CD4-positive, alpha-beta T cell treated with Interleukin-4 for 4 hours (primary cell): ENCODE measurements at places on chromosomes 11 and 22.
A peak's percentile ranks its signal among the peaks of the same experiment; 100 is the strongest.

- DNase-seq, result no peak
These were observed 133.3 kb downstream of the TBC1D22A start for GRCh38 chr22:46895753-46896152.

DNA sequence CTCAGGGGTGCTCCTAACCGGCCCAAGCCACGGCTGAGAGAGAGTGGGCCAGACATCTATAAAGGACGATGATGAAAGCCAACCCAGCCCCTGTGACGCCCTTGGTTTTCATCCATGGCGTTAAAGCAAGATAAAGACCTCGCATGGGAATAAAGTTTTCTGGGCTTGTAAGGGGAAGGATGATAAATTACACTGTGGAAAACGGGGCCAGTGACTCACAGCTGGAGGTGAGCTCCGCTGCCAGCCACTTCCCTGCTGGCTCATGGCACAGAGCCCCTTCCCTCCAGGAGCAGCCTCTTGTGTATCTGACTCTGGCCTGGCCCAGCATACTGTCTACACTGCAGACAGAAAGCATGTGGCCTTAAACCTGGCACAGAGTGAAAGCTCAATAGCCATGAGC, 503.2 kb upstream of the B3GAT1 start:
- no peak for DNase-seq

GRCh38 chr11:75477614-75477935, 44.6 kb upstream of the KLHL35 start:
- no peak for DNase-seq

DNA sequence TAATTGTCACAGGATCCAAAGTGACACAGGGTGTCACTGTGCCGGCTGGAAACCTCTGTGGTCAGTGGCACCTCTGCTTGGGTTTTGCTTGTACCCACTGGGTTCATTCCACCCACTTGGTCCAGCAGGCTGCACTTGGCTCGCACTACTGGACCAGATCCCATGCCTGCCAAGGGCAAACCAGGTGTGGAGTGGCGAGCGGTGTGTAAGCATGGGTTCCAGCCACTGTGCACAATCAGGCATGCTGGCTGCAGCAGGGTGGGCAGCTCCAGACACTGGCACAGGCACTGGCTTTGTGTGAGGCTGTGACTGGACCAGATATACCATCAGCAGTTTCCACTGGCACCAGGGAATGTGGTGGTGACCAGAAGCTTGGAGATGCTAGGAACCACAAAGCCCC, 261.4 kb downstream of the KCNA4 start:
- DNase-seq, result no peak

DNA sequence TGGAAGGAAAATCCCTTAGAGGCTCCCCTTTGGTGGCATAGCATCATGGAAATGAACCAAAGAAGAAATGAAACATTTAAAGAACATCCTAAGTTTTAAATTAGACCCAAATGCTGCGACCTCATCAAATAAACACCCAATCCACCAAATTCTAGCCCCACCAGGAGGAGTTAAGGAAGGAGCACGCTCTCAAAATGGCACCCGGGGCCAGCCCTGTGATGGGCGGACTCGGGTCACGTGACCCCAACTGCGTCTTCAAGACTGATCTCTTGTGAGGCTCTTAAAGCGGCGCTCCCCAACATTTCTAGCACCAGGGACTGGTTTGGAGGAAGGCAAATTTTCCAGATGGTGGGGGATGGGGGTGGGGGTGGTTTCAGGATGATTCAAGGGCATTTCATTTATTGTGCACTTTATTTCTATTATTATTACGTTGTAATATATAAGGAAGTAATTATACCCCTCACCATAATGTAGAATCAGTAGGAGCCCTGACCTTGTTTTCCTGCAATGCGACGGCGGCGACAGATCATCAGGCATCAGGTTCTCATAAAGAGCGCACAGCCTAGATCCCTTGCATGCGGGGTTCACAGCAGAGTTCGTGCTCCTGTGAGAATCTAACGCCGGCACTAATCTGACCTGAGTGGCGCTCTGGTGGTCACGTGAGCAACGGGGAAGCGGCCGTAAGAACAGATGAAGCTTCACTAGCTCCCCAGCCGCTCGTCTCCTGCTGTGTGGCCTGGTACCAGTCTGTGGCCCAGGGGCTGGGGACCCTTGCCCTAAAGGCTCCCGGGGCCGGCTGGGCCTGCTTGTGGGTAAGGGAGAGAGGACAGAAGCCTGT, 90.6 kb upstream of the SLC22A12 start:
- no peak for DNase-seq

- no peak for DNase-seq
These were observed 25.0 kb upstream of the MGAT3 start for GRCh38 chr22:39431821-39432251.

DNA sequence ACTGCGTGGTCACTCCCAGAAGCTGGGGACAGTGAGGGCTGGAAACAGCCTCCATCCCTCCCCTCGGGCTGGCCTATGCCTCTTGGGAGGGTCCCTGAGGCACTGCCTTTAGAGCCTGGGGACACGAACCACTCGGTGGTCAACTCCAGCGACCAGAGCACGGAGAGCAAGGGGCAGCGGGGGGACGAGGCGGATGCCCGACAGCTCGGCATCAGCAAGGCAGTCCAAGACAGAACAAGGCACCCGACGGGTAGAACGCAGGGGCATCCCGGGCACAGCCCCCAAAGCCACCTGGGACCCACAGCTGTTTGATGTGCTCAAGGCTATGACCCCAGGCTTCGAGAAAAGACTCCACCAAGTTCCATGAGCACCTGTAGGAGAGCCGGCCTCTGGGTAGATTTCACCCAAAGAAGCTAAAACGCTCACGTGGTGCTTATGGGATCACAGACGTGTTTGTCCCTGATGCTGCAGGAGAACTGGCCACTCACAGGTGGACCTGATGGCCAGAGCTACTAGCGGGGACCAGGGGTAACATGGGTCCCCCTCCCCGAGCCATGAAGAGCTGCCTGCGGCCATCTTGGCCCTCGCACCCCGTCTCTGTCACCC, 510 bp upstream of the LSP1 start:
- DNase-seq, result no peak

- no peak for DNase-seq
These were observed 1327.0 kb downstream of the BRD1 start for GRCh38 chr22:48500471-48501230.

GRCh38 chr11:44333271-44334218, 23.6 kb upstream of the ALX4 start:
- DNase-seq, result no peak

GRCh38 chr11:116532066-116532465, 240.7 kb downstream of the BUD13 start:
- DNase-seq, result no peak

DNA sequence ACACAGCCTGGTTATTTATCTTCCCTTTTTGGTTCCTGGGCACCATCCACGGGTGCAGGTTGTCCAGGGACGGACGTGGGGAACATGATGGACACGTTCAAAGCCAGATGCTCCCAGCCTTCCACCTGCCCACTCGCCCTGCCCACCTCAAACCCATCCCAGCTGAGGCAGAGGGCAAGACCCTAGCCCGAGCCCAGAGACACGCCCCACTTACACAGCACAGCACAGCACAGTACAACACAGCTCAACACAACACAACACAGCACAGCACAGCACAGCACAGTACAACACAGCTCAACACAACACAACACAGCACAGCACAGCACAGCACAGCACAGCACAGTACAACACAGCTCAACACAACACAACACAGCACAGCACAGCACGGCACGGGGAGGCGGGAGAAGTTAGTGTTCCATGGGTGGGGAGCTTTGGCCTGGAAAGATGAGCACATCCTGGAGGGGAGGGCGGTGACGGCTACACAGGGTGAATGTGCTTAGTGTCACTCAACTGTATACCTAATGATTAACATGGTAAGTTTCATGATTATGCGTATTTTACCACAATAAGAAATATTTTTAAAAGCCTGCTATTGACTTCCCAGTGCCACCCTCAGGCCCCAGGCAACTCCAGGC, 1507.5 kb downstream of the BRD1 start:
- DNase-seq, result no peak

DNA sequence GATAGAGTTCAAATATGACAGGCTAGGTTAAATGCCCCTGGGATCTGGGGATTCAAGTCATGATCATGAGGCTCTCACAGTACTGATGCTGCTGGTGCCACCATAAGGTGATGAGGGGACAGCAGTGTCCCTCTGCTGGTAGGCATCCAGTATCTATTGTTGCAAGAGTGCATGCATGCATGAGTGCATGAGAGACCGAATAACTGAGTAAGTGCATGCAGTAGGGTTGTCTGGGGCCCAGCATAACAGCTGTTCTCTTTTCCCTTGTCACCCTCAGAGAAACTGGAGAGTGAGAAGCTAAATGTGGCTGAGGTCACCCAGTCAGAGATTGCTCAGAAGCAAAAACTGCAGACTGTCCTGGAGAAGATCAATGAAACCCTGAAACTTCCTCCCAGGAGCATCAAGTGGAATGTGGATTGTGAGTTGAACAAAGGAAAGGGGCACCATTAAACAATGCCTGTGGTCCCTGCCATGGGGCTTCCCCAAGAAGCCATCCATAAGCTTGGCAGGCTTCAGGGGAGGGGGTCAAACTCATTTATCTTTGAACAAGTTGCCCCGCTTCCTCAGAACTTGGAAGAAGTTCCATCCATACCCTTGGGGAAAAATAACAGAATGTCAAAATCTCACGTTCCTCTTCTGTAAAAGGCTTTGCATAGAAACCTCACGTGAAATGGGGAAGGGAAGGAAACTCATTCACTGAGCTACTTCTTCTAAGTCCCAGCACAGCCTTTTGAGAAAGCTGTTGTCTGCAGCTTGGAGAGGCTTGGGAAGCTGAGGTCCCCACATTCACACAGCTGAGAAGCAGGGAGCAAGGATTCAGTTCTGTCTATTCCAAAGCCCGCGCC, 119.0 kb downstream of the PARVA start:
- DNase-seq, result no peak

GRCh38 chr11:44315947-44316658, 6.2 kb upstream of the ALX4 start:
- DNase-seq, result no peak

DNA sequence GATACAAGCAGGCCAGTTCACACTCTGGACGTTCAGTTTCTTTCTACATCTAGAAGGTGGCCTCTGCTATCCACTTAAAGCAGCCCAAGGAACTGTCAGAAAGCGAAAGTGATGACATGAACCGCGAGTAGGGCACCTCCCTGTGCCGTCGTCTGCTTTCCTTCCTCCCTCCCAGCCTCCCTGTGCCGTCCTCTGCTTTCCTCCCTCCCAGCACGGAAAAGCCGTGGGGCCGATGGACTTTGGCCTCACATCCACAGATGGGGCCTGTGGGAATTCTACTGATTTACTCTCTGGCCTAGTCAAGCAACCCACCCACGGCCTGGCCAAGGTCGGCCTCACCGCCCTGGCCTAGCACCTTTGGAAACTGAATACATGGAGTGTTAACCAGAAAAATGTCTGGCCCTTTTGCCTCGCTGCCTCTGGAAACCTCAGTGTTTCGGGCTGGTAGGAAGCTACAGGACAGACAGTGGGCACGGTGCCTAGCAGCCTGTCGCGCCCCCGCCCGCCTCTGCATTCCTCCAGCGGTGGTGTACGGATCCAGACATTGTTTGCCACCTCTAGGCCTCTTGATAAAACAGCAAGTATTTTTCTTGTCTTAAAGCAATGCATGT, 14.2 kb downstream of the PEX26 start:
- DNase-seq, result peak; percentile 38

GRCh38 chr11:59302991-59303390, 55.7 kb upstream of the OR5AN1 start:
- no peak for DNase-seq

DNA sequence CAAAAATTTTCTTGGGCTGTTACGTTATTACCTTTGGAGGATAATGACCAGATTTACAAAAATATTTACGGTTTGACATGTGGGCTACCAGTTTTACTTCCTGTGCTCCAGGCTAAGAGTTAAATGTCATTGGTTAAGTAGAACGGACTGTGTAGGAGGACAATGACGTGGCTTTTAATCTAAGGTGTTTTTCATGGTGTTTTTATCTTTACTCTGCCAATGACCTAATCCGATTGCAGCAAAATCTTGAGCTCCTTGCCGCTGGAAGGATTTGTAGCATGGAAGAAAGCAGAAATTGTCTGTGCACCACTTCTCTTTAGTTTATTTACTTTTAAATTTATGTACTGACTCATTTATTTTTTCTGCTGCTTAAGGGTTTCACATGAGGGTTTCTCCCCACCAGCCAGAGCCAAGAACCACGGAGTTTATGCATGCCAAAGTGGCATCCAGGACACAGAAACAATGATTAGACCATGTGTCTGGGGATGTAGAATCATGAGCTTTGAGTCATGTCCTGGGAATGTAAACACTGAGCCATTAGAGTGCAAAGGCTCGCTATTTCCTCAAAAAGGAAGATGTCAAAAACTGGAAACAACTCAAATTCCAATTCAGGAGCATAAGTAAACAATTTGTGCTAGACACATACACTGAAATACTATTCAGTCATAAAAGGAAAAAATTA, 1.9 kb upstream of the CARD16 start:
- no peak for DNase-seq

GRCh38 chr11:72618803-72619202, 55.4 kb downstream of the PDE2A start:
- no peak for DNase-seq

- no peak for DNase-seq
These were observed 449.7 kb upstream of the DDI1 start for GRCh38 chr11:103586756-103587155.

DNA sequence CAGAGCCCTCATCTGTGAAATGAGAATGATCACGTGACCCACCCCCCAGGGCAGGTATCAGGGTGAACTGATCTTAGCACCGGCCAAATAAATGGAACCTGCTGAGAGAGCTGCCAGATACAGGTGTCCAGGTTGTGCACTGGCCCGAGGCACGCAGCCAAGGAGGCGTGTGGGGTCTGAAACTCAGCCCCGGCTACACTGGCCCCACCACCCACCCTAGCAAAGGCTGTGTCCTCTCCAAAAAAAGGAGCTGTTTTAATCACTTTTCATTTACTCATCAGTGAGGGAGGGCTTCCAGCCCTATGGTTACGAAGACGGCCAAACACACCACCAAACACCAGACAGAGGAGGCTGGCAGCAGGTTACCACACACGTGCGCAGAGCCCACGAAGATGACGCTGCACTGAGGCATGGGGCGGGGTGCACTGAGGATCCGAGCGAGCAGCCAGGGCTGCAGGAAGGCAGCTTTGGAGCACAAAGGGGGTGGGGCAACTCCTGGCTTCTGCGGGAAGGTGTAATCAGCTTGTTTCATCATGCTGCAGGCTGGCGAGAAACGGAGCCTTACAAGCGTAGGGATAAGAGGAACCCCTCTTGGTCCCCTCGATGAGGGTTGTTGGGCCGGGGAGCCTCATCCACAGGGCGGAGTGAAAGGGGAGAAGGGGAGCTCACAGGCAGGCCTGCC, 19.5 kb upstream of the SLC22A12 start:
- DNase-seq, result no peak

- no peak for DNase-seq
These were observed 35.5 kb downstream of the FZD4 start for GRCh38 chr11:86919557-86920210.

- peak; percentile 85 for DNase-seq
These were observed 9.9 kb downstream of the GTF2H1 start for GRCh38 chr11:18332302-18332701.

- no peak for DNase-seq
These were observed 388.6 kb downstream of the MN1 start for GRCh38 chr22:27412866-27413445.

- DNase-seq, result no peak
These were observed 83.7 kb upstream of the SEPTIN5 start for GRCh38 chr22:19630614-19631013.
